ENCODE measurements at places on chromosomes 3 and 15. TPM values are rescaled to one million over a fixed set of nuclear protein-coding genes. Genes with fewer than 3 reads are reported as not detected.

CORO2B gene
- 10.5 TPM for total RNA-seq

TNFSF10 gene
- 6.8 TPM for total RNA-seq

SYNPR gene
- not detected for total RNA-seq

PIF1 gene
- total RNA-seq = 112 TPM

RBP2 gene
- not detected for total RNA-seq

XCR1 gene
- not detected for total RNA-seq

Data from OCI-LY7 (cell line).